ENCODE measurements at places on chromosomes 5 and 9.

- no peak for DNase-seq
These were observed 72.0 kb upstream of the IL12B start for GRCh38 chr5:159402311-159402710.

DNA sequence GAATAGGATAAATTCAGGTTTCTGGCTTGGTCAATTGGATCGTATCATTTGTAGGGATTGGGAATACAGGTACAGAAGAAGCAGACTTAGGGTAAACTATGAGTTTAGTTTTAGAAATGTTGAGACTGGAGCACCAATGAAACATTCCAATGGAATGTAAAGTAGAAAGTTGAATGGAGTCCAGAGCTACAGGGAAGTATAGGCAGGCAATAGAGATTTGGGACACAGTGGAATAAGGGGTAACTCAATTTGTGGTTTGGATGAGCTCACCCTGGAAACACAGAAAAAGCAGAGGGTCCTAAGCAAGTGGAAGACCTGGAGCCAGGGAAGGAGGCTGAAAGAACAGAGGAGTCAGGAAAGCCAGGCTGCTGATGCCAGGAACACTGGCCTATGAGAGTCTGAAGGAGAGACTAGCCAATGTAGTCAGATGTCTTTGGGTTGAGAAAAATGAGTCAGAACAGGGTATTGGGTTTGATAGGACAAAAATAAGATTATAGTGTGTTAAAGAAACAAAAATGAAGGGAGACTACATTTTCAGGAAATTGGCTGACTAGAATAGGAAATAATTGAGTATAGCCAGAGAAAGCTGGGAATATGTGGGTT is 72.8 kb downstream of the STARD4 start:
- DNase-seq, result no peak

- no peak for DNase-seq
These were observed 118.0 kb upstream of the RAI14 start for GRCh38 chr5:34538026-34538672.

- DNase-seq, result no peak
These were observed 20.2 kb upstream of the MTAP start for GRCh38 chr9:21782205-21782604.

DNA sequence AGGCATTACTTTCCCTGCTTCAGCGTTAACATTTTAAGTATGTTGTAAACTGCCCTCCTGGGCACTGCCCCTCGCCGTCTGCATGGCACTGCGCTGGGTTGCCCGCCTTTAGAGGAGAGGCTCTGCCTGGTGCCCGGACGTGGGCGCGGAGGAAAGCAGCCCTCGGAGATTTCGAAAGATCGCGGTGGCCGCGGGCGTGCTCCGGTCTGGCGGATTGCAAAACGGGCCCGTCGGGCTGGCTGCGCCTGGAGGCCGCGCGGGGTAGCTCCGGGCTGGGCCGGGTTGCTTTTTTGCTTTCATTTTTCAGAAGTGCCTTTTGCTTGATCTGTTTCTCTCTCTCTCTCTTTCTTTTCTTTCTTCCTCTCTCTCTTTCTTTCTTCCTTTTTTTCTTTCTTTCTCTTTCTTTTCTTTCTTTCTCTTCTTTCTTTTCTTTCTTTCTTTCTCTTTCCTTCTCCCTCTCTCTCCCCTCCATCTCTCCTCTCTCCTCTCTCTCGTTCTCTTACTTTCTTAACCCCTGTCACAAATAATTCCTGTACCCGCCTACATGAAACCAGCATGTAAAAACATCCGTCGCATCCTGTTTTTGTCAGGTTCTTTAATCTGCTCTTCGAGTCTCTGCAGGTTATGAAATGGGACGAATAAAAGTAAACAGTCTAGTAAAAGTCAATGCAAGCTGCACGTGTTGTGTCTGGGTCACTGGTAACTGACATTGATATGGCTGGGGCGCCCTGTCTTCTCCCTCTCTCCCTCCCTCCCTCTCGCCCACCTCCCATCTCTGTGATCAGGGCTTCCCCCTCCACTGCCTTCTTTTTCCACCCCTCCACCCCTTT is 1.7 kb downstream of the FST start:
- peak; percentile 79 for DNase-seq

DNA sequence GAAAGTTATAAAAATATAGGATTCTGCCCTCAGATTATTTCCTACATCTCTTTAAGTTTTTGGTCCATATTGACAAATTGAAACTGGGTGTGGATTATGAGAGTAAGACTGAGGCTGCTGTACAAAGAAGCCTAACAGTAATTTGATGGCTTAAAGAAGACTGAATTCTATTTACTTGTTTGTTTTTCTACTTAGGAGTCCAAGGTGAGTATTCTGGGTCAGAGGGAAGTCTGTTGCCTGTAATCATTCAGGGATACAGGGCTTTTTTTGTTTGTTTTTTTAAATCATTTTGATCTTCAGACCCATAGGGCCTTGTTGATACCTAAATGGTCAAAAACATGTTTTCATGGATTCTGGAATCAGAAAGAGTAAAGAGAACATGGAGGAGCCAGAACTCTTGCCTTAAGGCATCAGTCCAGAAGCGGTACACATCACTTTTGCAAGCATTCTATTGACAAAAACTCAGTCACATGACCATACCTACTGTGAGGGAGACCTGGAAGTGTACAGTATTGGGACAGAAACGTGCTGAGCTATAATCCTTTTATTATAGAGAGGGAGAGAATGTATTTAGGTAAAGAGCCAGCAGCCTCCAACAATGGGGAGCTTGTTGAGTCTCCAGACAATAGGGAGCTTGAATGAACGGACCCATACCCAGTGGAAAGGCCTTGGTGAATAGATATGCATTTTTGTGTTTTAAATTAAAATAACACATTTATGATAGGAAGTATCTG is 102.7 kb downstream of the LRRC70 start:
- no peak for DNase-seq

DNA sequence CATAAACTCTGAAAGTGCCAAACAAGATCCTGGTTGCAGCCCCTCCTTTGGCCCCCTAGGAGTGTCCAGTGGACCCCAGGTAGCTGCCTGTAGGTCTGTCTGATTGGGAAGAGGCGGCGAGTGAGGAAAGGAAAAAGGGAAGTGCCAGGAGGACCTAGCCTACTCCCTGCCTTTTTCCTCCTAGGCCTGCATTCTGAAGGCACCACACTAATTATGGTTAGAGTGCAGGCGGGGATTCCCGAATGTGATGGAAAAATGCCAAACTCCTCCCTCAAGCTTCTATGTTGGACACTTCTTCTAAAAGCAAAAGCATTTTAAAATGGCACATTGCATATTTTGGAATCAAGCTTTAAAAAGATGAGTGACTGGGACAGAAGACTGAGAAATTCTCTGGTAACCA is 83.2 kb upstream of the SMIM15 start:
- no peak for DNase-seq

GRCh38 chr9:117546894-117547678 is 132.2 kb upstream of the ASTN2 start:
- DNase-seq, result peak; percentile 51

- DNase-seq, result no peak
These were observed 4.0 kb upstream of the FCHO2 start for GRCh38 chr5:72951671-72952468.

DNA sequence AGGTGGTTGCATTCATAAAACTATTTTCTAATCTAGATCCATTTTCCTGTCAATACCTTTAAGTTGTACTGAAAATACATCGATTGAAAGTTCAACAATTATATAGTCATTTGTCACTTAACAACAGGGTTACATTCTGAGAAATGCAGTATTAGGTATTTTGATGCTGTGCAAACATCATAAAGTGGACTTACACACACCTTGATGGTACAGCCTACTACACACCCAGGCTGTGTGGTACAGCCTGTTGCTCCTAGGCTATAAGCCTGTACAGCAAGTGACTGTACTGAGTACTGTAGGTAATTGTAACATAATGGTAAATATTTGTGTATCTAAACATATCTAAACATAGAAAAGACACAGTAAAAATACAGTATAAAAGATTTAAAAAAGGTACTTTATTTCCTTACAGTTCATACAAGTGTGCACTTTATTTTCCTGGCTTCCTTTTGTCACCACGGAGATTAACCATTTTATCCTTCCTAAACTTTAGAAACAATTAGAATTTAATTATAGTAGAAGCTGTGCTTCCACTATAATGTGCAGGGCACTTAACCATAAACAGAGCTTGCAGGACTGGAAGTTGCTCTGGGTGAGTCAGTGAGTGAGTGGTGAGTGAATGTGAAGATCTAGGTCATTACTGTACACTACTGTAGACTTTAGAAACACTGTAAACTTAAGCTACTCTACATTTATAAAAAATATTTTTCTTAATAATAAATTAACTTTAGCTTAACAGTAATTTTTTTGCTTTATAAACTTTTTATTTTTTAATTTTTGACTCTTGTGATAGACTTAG is 42.9 kb upstream of the MEF2C start:
- DNase-seq, result no peak

GRCh38 chr5:173602423-173602822 is 14.0 kb downstream of the BOD1 start:
- no peak for DNase-seq

- no peak for DNase-seq
These were observed 125.3 kb upstream of the ABCA1 start for GRCh38 chr9:105053209-105053652.

- no peak for DNase-seq
These were observed 695 bp upstream of the NDFIP1 start for GRCh38 chr5:142107736-142108431.

DNA sequence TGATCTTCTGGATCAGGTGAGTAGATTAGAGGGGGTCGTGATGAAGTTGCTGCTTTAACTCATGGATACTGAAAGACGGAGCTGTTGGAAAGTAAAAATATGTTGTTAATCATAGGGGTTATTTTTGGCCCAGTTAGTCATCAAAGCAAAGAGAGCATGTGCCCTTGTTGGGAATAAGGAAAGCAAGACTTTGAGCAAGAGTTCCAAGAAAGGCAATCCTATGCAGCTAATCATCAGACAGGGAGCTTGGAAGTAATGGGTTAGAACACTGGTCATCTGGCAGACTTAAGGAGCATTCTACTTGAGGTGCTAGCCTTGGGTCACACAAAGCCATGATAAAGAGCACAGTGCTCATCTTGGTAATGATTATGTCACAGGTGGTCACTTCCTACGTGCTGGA is 18.3 kb downstream of the ASPN start:
- DNase-seq, result no peak

- peak; percentile 62 for DNase-seq
These were observed 21.2 kb upstream of the SARDH start for GRCh38 chr9:133759146-133759900.

DNA sequence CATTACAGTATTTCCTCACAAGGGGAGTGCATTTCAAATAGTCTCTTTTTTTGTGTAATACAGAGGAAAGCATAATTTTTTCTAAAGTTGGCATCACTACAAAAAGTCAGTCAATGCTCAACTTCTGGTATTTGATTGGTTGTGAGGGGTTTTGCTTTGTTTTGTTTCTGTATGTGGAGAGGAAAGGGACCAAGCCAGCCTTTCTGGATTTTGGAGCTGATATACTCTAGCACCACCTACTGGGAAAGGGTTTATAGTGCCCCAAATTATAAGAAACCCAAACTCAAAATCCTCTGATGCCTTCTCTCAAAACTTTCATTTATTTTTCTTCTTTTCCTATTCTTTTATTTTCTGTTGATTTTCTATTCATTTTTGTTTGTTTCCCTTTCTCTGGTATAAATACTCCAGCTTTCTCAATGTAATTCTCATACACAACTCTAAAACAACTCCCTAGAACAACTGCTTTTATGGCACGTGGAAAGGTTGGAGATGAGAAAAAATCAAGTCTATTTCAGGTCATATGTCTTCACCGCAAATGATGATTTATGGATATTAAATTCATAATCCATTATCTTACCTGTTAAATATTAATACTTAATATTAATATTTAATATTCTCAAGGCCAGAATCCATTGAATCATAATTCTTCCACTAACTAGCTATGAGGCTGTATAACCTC is 69.5 kb upstream of the ANXA1 start:
- DNase-seq, result no peak

- peak; percentile 24 for DNase-seq
These were observed 63.4 kb upstream of the ADAMTS2 start for GRCh38 chr5:179408611-179409010.

- no peak for DNase-seq
These were observed 94.1 kb upstream of the TAF11L2 start for GRCh38 chr5:17403695-17404490.

DNA sequence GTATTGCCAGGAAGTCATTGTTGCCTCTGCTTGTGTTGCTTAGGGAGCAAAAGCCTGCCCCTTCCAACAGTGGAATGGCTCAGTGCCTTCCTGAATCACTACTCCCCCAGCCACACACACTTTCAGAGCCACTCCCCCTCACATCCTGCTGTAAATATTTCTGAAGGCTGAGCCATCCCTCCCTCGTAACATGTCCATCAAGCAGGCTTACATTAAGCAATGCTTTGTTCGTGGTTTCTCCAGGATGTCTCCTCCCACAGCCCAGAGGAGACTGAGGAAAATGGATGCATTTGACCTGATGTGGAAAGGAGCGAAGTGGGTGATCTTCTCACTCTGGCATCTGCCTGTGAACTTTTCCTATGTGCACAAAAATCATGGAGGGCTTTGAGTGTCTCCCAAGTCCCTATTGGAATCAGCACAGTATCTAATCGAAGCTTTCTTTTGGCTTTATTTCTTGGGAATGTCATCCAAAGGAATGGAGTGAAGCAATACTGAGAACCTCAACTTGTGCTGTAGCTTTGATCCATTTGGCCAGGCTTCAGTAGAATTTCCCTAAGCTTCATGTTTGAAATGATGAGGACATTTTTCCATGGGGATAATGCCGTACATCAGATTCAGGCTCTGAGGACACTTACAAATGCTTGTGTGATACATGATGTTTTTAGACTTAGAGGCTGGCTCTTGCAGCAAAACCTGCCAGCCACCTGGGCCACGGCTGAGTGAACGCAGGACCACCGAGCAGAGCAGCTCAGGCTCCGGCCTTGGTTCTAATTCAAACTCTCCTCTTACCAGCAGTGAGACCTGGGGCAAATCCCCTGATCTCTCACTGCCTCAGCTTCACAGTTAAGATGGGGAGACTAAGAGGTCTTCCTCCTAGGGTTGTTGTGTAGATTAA is 389.1 kb downstream of the ENC1 start:
- DNase-seq, result peak; percentile 71

DNA sequence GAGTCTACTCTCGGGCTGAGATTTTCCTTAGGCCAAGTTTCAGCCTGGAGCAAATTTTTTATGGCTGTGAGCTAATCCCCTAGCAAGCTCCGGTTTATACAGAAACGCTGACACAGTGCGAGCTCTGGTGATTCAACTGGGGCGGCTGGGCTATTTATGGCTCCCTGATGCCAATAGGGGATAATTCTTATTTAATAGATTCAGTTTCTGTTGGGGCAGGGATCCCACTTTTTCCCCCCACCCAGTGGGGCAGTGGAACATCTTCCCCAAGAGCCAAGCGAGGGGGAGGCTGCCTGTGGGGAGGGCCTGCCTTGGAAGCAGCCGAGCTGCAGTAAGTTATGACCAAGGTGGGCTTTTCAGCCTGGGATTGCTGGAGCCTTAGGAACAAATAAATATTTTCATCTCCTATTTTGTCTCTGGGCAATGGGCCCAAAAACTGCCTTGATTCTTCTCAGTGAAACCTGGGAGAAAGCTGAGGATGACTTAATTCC is 129.1 kb downstream of the MACROH2A1 start:
- DNase-seq, result no peak
